Stimulated activated CD8-positive, alpha-beta memory T cell treated with anti-CD3 and anti-CD28 coated beads, Interleukin-4, amount 100 ng/mL, for 1 hour (primary cell): ENCODE measurements at places on chromosomes 6 and 20.

DNA sequence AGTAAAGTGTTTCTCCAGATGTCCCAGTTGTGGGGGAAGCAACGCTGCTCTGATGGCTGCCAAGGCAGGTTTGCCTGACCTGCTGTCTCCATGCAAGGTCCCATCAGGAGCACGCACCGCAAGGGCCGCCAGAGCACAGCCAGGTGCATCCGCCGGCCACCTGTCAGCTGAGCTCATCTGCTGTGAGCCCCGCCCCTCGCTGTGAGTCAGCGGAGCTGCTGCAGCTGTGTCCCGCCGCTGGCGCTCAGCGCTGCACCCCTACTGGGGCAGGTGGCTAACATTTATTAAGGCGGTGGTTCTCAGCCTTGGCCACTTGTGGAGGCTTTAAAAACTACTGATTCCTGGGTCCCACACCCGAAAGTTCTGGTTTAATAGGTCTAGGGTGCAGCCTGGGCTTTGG is 225.7 kb downstream of the UST start:
- no peak for DNase-seq

GRCh38 chr20:8293750-8294149 is 161.7 kb downstream of the PLCB1 start:
- no peak for DNase-seq

GRCh38 chr20:49210757-49211110 is 8.5 kb upstream of the DDX27 start:
- no peak for DNase-seq

DNA sequence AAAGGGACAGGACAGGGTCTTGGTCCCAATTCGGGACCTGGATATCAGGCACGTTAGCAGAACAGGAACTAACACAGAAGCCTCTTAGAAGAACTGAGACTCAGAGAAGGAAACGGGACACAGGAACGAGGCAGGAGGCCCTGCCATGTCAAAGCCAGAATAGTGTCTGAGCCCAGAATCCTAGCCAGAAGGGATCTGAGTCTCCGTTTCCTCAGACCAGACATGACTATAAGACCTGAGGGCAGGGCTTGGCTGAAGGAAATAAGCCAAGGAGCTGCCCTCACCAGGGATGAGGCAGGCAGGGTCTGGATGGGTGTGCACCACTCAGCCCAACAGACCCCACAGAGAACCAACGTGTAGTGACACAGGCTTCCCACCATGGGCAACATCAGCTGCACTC is 40.3 kb downstream of the TRERF1 start:
- DNase-seq, result no peak

GRCh38 chr6:165986914-165987482 is 180.7 kb downstream of the TBXT start:
- DNase-seq, result no peak

- no peak for DNase-seq
Measured at GRCh38 chr6:142398353-142398752, 96.5 kb downstream of the ADGRG6 start.

DNA sequence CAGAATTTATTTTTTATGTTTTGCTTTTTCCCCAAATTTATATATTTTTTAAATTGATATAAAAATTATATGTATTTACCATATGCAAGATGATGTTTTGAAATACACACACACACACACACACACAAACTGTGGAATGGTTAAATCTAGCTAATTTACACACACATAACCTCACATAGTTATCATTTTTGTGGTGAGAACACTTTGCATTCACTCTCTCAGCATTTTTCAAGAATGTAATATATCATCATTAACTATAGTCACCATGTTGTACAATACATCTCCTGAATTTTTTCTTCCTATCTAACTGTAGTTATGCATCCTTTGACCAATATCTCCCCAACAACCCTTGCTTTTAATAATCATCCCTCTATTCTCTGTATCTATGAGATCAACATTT is 52.2 kb downstream of the GFRAL start:
- DNase-seq, result no peak
